ENCODE measurements at places on chromosomes 4 and X.

GRCh38 chrX:40155589-40156469, 58.1 kb upstream of the BCOR start:
- DNase-seq: no peak

- DNase-seq: no peak
These were observed 61.4 kb downstream of the KLHL4 start for GRCh38 chrX:87578978-87579377.

DNA sequence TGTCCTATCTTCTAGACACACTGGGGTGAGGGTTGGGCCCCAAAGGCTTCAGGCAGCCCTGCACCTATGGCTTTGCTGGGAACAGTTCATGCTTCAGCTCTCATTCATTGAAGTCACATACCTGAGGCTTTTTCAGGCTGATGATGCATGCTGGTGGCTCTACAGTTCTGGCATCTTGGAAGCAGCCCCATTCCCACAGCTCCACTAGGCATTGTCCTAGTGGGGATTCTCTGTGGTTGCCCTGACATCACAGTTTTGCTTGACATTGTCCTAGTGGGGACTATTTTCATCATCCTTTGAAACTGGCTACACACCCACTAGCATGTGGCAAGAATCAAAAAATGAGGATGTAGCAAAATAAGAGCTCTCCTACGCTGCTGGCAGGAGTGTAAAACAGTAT, 37.7 kb upstream of the C4orf17 start:
- no peak for DNase-seq

DNA sequence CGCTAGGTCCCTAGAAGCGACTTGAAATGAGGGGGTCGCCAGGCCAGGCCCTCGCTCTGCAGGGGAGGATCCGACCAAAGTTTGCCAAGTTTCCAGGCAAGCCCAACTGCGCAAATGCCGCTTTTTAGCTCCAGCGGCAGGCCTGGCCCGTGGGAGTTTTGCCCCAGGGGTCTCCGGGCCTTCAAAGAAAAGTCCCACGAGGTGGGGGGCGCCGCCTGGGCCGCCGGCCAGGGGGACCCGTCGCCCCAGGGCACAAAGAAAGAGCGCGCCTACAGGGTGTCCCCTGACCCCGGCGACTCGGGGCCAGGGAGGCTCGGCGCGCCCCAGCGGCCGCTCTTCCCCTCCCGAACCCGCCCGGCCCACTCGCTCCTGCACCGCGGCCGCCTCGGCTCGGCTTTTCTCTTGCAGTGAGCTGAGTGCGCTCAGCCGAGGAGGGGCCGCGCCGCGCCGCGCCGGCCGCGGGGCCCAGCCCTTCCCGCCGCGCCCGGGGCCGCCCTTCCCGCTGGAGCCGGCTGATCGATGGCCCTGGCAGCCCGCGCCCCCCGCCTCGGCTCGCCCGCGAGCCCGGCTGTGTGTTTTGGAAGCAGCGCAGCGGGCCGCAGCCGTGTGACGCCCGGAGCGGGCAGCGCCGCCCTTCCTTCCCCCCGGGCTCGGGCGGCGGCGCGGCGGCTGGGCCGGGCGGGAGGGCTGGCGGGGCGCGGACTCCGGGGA, 754 bp upstream of the KLF3 start:
- DNase-seq: peak; percentile 47

GRCh38 chr4:157072002-157072401, 3.9 kb upstream of the GLRB start:
- DNase-seq: no peak

DNA sequence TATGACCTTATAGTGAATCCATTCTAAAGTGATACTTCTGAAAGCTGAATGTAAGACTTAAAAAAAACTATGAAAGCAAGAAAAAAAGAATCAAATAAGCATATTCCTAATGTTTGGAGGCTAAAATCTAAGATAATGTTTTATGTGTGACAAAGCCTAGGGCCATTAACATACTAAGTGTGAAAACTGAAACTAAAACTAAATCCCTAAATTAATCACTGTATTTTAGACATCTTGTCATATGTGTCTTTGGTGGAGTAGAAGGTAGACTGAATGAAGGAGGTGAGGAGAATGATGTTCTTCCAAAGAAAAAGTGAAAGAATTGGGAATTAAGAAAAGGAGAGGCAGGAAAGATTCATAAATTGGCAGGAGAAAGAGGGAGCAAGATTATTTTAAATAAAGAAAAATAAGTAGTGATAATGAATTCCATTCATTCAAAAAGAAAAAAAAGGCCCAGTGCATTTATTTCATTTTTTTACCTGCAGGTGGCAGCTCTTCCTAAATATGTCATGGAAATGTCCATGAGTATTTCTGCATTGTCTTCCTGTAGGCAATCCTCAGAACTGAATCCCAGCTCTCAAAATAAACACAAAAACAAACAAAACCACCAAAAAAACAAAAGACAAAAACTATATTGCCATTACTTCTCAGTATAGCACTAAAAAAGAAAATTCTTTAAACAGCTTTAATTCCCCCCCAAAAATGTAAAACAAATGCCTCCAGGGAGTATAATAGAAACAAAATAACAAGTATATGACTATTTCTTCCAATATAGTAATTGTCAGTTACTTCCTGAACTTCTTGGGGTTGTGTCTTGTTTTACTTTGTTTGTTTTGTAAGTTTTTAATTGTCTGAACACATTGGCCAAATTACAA, 17.0 kb upstream of the AP1AR start:
- DNase-seq: no peak

DNA sequence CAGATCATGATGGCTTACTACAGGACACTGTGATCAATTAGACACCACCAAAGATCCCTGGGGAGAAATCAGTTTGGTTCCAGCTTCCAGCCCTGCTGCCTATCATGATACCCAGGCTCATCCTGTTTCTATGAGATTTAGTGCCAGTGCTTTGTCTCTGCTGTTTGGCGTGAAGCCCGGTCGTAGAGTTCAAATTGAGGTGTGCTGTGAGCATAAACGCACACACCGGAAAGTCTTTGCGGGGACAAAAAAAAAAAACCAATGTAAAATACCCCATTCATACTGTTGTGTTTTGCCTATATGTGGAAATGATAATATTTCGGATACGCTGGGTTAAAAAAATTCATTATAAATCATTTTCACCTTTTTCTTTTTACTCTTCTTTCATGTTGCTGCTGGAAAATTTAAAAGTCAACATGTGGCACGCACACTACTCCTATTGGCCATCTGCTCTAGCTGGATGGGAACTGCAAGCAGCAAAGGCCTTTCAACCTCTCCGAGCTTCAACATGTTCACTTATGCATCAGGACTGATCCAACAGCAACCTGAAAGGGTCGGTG, 607 bp upstream of the DKC1 start:
- DNase-seq: no peak

GRCh38 chrX:1592470-1593142, 1.2 kb downstream of the AKAP17A start:
- no peak for DNase-seq

DNA sequence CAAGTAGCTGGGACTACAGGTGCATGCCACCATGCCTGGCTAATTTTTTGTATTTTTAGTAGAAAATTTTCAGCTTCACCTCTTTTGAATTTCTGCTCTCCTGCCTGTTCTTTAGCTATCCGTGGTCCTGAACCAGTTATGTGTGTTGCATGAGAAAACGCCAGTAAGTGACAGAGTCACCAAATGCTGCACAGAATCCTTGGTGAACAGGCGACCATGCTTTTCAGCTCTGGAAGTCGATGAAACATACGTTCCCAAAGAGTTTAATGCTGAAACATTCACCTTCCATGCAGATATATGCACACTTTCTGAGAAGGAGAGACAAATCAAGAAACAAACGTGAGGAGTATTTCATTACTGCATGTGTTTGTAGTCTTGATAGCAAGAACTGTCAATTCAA, 13.9 kb downstream of the ALB start:
- DNase-seq: no peak

- DNase-seq: no peak
These were observed 208.1 kb upstream of the EOLA2 start for GRCh38 chrX:150146271-150146896.

GRCh38 chr4:85498068-85498733, 23.3 kb downstream of the ARHGAP24 start:
- DNase-seq: no peak

- DNase-seq: no peak
These were observed 1008.7 kb downstream of the GLUD2 start for GRCh38 chrX:122055979-122056715.

- DNase-seq: no peak
These were observed 522.5 kb upstream of the AGA start for GRCh38 chr4:177964693-177965168.

GRCh38 chrX:11664211-11665167, 1.2 kb downstream of the ARHGAP6 start:
- no peak for DNase-seq

DNA sequence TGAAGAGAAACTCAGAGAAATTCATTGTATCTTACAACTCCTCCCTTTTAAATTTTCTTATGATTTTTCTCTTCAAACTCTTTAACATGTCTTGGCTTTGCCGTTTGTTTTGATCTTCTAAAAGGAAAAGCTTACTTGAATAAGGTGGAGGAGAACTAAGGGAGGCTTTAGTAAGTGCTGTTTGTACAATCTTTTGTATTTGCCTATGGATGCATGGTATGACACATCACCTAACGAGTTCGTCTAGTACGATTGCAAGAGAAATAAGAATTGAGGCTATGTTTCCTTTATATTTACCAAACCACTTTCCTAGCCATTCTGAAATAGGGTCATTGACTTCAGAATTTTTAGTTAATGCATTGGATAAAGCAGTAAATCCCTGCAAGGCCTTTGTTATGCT, 8.4 kb upstream of the BST1 start:
- no peak for DNase-seq

GRCh38 chrX:141133272-141133671, 43.7 kb downstream of the LDOC1 start:
- no peak for DNase-seq

DNA sequence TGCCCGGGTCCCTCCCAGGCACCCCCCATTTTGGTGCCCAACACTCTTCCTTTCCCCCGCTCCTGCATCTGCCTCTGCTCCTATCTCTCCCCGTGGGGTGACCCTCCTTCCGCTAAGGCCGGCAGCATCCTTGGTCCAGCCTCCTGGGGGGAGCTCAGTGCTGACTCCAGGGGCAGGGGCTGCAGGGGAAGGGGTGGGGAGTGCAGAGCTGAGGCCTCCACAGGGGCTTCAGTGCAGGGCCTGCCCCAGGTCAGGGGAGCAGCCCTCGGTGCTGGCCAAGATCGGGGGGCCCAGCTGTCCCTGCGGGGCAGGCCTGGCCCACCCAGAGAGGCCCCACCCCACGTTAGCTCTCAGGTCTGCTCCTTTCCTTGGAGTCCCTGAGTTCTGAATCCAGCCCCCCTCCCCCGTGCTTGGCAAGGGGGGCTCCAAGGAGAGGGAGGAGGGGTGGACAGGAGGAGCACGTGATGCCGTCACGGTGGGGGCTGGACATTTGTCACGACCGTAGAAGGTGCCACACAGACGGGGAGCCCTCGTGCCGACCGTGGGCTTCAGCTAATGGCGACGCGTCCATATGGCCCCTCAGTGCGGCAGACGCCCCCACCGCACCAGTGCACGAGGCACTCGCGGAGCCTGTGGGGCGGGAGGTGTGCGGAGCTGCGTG, 63.5 kb upstream of the ADRA2C start:
- no peak for DNase-seq

DNA sequence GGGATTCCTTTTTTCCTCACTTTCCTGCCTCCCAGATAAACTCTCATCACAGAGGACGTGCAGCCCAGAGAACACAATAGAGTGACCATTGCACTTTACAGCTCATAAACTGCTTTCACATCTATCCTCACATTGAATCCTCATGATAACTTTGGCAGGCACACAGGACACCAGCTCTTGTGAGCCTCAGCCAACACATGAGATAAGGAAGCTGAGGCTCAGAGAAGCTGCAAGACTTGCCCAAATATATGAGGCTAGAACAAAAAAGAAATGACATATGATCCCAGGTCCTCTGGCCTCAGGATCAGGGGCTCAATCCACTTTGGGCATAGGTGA, 85.0 kb upstream of the CPEB2 start:
- DNase-seq: no peak

- DNase-seq: no peak
These were observed 30.7 kb upstream of the SMARCA5 start for GRCh38 chr4:143482840-143483239.

- DNase-seq: no peak
These were observed 624.2 kb upstream of the AGA start for GRCh38 chr4:178066338-178066941.

- DNase-seq: no peak
These were observed 72.4 kb downstream of the IL21 start for GRCh38 chr4:122548452-122548851.

GRCh38 chr4:150117629-150118028, 39.4 kb downstream of the DCLK2 start:
- DNase-seq: no peak

DNA sequence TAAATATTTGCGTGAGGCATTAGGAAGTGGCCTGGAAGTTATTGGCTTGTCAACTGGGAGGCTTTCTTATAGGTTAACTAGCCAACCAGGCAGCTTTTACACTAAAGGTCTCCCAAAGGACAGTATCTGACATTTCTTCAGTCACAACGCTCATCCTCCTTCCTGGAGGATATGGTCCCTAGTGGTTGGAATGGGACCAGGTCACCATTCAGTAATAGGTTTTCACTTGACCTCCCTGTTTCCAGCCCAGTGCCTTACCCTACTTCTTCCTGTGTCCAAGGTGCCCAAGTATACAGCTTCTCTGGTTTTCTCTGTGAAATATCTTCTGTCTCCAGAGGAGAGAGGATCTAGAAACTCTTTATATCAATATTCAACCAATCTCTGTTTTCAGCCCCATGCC, 38.5 kb downstream of the RPS6KA3 start:
- DNase-seq: no peak

DNA sequence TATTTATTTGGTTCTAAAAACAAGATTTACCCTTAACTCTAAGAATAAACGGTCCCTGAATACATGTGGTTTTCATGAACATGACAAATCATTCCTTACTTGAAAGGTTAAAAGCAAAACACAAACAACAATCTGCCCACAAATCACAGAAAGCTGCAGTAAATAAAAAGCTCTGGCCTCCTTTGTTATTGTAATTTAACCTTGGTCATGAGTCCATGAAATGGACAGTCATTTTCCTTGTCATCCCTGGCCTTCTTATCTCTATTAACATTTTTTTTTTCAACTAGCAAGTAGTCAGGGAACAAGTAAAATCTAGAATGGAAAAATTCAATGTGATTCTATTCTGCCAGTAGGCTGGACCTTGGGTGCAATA, 92.7 kb downstream of the SCD5 start:
- DNase-seq: no peak

- no peak for DNase-seq
These were observed 22.6 kb upstream of the PHF8 start for GRCh38 chrX:54066841-54067240.

GRCh38 chr4:138961129-138961528, 54.5 kb upstream of the NOCT start:
- DNase-seq: no peak

DNA sequence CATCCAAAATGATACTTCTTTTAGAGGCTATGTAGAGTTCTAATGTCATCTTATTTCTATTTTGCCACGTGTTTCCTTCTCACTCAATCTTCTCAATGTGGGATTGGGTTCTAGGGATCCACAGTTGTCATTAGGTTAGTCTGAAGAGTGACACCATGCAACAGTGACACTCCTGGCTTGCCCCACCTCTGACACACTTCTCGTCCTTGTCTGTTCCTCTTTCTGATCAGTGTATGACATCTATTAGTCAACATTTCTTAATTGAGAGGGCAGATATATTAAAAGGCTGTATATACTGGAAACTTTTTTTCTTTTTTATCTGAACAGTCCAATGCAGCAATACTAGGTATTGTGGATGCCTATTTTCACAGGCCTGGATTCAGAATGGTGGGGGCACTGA, 67.6 kb upstream of the GYPA start:
- DNase-seq: no peak

- DNase-seq: no peak
These were observed 40.4 kb downstream of the MAGEB17 start for GRCh38 chrX:16207634-16208033.

GRCh38 chr4:183303301-183303700, 16.8 kb downstream of the CLDN22 start:
- DNase-seq: no peak

Measured in activated CD4-positive, alpha-beta T cell treated with anti-CD3 and anti-CD28 coated beads, Interleukin-2, amount 50 U/mL, for 4 hours (primary cell).